Fibroblast of skin of left biceps (primary cell): ENCODE measurements at places on chromosomes 13 and 19.

DNA sequence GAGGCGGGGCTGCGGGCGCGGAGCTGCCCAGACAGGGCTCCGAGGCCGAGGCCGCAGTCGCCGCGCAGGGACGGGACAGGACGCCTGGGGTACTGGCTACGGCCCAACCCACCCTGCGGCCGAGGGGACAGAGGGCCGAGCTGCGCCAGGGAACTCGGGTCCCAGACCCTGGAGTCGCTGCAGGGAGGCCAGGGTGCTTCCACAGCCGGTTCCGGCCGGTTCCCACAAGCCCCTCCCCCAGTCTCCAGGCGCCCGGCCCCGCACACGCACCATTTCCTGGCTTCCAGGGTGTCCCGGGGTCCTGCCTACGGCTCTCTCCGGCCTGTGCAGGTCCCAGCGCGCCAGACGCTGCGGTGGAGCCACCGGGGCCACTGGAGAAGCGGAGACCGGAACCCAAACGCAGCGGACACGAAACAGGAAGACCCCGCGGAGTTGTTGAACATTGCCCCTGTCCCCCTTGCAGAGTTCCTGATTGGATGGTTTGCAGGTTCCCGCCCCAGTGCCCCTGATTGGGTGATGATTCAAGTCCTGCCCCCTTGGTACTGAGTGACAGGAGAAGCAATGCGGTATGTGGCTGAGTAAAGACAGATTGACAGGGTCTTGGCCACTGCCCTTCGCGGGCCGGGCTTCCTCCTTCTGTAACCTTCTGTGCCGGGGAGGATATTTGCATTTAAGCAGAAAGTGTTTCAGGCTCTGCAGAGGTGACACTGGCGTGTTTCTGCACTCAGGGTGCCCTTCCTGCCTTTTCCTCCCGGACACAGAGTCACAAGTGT is at the start of gene ZNF564:
ZNF564 (minus strand) TSS at position 423 of the 773 bp plus-strand sequence; CDS start at position 273, 150 bp downstream.
- DNase-seq = peak; percentile 92

- no peak for DNase-seq
These were observed 46.2 kb downstream of the RNASEH2B start for GRCh38 chr13:50955798-50956197.

DNA sequence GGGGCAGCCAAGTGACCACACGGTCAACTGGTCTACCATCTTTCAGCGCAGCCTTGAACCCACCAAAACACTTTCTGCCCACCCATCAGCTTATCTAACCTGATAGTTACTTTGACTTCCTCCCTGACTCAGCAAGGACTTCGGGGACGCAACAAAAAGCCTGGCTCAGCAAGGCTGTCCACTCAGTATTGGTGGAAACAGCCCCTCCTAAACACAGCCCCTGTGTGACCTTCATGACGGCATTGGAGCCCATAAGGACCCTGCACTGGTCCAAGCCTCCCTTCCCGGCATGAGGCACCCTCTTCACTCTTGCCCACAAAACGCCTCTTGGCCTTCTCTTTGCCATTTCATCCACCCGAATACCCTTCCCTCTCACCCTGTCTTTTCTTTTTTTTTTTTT is 39.1 kb downstream of the INSR start:
- DNase-seq = no peak

- DNase-seq = no peak
These were observed 851 bp downstream of the FBXO46 start for GRCh38 chr19:45729800-45730290.

GRCh38 chr13:61453121-61453520 is 37.5 kb upstream of the PCDH20 start:
- no peak for DNase-seq

- DNase-seq = no peak
These were observed 1.6 kb downstream of the JOSD2 start for GRCh38 chr19:50509366-50509765.

DNA sequence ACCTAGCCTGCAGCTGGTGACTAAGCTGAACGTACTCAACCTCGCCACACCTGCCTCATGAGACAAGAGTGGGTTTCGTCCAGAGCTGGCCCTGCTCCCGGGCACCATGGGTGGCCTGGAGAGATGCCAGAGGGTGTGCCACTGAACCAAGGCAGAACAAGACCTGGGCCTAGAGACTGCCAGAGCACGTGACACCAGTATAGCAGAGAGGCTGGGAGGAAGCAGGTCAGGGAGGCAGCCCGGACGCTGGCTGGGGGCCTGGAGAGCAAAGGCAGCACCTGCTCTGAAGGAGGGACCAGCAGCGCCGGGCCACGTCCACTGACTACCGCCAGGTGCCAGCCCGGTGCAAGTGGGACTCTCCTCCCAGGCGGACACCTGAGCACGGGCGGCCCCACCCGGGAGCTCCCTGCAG is 7.3 kb upstream of the C13orf46 start:
- DNase-seq = no peak

GRCh38 chr13:81409284-81409683 is 1068.4 kb upstream of the SPRY2 start:
- no peak for DNase-seq

GRCh38 chr13:80906860-80907259 is 565.9 kb upstream of the SPRY2 start:
- DNase-seq = no peak

GRCh38 chr19:18776736-18777135 is 14.4 kb downstream of the COMP start:
- no peak for DNase-seq

GRCh38 chr13:69324090-69324886 is 783.3 kb upstream of the ATXN8OS start:
- DNase-seq = no peak

DNA sequence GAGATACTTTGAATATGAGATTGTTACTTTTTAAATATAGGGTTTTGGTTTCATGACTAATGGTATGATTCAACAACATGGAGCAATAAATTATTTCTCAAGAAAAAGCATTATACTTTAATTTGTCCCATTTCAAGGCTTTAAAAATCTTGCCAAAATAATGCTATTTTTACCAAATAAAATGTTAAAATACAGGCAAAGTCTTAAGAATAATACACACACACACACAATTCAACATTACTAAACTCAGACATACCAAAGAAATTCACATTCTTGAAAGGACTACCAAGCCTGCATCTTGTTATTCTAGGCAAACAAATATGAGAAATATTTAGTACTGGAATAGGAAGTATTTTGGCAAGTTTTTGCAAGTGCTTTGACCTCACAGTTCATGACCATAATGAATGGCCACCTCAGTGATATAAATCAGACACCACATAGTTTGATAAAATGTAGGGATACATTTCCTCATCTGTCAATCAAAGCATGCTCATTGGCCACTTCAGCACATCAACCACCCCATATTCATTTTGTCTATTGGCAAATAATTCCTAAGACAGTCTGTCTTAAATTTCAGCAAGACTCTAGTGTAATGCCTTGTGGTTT is 107.2 kb downstream of the NALCN start:
- peak; percentile 92 for DNase-seq

- peak; percentile 84 for DNase-seq
These were observed 375.6 kb downstream of the COG6 start for GRCh38 chr13:40031031-40031430.

DNA sequence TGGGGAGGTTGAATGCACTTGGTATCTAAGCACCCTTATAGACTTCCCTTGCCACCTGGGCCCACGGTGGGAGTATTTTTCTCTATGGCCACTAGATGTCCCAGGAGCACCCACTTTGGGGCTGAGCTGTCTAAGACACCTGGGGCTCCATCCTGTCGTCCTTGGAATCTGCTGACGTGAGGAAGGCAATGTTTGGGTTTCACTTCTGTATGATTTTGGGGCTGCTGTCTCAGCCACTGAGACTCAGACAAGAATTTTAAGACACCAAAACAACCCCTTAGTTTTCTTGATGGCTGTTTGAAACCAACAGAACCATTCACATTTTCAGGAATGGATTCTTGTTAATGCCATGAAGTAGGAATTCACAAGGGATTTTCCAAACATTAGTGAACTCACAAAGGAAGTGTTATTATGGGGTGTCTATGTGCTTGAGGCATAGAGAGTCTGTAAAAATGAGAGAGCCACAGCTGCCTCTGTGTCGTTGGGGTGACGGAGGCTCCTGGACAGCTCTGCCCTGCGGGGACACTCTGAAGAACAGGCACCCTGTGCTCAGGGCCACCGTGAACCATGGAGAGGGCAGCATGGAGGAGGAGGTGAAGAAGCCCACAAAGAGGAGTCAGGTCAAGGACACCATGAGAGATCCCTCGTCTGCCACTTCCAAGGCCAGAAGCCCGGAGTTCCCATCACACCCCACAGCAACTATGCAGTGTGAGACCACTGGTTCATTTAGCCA is 106.8 kb upstream of the SPATA13 start:
- DNase-seq = no peak

GRCh38 chr13:100773429-100773828 is 98.8 kb upstream of the TMTC4 start:
- no peak for DNase-seq

DNA sequence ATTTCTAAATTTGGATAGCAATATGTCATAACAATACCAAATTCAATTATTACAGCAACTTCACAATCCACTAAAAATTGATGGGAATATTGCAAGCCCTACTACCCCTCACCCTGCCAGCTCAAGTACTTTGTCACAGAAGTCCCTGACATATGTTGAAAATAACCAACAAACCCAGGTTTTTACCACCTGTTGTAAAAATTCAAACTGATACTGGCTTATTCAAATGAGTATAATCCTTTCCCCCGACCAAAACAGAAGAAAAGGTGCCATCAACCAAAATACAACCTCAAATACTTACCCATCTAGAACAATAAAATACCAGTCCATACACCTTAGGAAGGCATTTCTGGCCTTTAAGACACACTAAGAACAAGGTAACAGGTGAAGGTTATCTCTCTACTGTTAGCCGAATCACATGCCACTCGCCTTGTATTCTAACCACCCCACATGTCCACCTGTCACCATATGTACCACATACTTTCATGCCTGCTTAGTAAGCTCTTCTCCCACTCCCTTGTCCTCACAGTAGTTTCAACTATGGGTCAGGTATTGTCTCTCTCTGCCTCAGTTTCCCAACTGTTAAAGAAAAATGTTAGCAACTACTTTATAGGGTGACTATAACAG is 53.1 kb downstream of the USP12 start:
- DNase-seq = no peak

DNA sequence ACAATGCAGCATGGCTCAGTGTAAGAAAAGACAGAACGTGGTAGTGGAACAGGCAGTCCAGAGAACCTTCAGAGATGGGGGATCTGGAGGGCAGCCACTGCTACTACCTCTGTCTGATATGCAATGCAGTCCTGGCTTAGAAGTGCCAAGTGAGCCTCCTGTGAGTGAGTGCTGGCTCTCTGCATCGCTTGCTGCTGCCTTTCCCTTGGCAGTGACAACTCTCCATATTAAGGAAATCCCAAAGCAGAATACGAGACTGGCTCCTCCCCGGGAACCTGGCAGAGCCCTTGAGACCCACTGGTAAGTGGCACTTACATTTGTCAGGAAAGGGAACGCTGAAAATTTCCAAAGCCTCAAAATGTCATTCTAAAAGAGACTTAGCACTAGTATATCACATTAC is 7.5 kb downstream of the DOCK9 start:
- no peak for DNase-seq

DNA sequence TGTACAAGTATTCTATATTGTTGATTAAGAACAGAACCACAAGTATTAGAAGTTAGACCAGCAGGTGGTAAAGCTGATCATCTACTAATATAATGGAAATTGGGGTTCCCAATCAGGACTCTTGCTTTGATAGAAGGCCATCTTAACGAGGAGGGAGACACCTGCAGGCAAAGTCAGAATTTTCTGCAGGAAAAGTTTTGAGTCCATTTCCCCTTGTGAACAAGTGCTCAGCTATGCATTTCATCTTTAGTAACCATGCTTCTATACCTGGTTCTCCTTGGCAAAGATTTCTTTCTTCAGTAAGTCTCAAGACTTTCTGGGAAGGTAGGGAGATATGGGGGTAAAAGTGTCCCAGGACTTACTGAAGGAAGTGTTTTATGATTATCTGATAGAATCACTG is 36.1 kb upstream of the USPL1 start:
- DNase-seq = no peak
